ENCODE measurements at places on chromosomes 12 and 14. TPM values are rescaled to one million over a fixed set of nuclear protein-coding genes. Genes with fewer than 3 reads are reported as not detected.

CTSG gene
- not detected for total RNA-seq

FGF6 gene
- total RNA-seq: not detected

PLA2G1B gene
- not detected for total RNA-seq

ANKRD33 gene
- total RNA-seq: not detected

FOXN4 gene
- not detected for total RNA-seq

LMNTD1 gene
- not detected for total RNA-seq

MARCHF9 gene
- 8.0 TPM for total RNA-seq

TTC9 gene
- total RNA-seq: 4.4 TPM

LALBA gene
- not detected for total RNA-seq

LRRC10 gene
- not detected for total RNA-seq

ZC3H10 gene
- total RNA-seq: 9.1 TPM

MSI1 gene
- not detected for total RNA-seq

SMARCC2 gene
- 49.5 TPM for total RNA-seq

LRP1-AS gene
- not detected for total RNA-seq

SSTR1 gene
- not detected for total RNA-seq

TESPA1 gene
- not detected for total RNA-seq

DACT1 gene
- 0.97 TPM for total RNA-seq

P2RX2 gene
- not detected for total RNA-seq

PELI2 gene
- 5.6 TPM for total RNA-seq

B3GNT4 gene
- total RNA-seq: not detected

EPYC gene
- total RNA-seq: not detected

SOAT2 gene
- not detected for total RNA-seq
